ENCODE measurements at places on chromosomes 13 and 19.
A peak's percentile ranks its signal among the peaks of the same experiment; 100 is the strongest.

GRCh38 chr19:3790209-3790734 lies 4.1 kb upstream of the MATK start:
- no peak for DNase-seq

- DNase-seq: no peak
These were observed 216.7 kb downstream of the TUBA3C start for GRCh38 chr13:18964942-18965341.

DNA sequence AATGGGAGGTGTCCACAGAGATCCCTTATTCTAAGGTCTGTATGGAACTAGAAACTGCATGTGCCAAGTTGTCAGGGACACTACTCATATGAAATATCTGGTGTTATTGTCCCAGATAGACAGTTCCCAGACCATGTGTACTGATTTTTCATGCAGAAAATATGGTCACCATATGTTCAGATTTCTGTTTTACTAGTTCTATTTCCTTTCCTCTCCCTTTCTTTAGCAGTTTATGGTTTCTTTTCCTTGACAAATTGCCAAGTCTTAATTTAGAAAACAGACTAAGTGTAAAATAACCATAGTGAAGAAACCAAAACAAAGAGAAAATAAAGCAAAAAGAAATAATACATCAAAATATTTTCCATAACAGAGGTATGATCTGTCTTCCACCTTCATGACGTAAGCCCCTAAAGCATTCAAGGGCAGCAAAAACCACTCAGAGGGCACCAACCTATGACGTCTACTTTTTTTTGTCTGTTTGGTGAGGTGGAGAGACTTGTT lies 248.5 kb downstream of the KCTD12 start:
- no peak for DNase-seq

DNA sequence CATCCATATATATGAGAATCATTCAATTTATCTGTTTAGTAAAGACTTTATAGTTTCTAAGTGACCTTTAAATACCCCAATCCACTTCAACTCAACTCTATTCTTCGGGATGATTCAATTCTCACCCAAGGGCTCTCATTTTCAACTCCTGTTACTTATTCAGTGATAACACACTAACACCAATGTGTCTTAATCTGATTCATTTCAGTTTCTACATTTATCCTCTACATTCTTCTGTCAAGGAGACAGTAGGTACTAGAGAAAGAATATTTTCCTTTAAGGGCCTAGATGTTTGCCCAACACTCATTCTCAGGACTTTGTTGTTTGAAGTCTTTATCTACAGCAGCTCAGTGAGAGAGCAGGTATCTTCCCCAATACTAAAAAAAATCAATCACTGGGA lies 7.1 kb downstream of the ARGLU1 start:
- no peak for DNase-seq

DNA sequence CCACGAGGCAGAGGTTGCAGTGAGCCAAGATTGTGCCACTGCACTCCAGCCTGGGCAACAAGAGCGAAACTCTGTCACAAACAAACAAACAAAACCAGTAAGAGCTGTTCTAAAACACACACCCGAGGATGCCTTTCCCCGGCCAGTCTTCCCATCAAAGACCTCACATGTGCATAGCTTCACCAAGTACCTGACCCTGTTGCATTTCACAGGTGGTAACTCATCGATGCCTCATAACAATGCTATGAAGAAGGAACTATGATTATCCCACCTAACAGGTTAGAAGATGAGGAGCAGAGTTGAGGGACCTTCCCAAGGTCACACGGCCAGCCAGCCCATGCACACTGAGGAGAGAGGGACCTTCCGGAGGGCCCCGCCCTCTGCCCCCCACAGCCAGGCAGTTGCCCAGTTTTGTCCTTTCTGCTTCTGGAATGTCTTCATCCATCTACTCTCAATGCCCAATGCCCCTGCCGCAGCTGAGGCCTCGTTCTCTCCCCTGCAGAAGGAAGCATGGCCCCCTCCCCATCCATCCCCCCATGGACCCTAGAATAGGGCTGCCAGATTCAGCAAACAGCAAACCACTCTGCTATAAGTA lies 16.8 kb upstream of the LENG8 start:
- DNase-seq: no peak

- peak; percentile 60 for DNase-seq
These were observed 12.7 kb downstream of the SGTA start for GRCh38 chr19:2770055-2771013.

DNA sequence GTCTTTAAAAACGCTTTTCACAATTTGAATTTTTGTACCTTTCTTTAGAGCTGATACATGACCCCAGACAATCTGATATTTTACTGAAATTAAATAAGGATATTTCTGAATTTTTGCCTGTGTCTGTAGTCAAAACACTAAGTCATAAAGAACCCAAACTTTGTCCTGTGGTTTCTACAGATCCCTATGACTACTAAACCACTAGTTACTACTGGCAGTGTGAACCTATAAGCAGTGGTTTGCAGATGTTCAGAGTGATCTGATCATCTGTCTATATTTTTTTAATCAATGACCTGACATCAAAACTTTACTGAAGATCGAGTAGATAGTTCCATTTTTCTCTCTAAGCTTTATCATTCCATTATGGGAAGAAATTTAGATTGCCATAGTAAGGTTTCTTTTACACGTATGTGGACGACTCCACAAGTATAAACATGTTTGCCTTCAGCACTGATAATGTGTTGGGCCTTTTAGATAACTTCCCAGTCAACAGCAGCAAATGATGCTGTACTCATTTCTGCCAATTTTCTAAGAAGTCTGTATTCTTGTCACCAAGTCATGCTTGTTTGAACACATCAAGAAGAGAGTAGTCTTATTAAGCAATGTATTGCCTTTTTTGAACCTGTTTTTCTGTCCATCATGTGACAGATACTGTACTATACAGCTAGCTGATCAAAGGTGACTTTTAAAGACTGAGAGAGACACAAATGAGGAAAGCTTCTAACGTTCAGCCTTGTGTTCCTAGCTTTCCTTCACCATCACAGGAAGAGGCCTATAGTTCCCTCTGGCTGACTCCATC lies 21.8 kb downstream of the POLR1D start:
- no peak for DNase-seq

GRCh38 chr13:25280396-25280795 lies 6.9 kb downstream of the MTMR6 start:
- DNase-seq: no peak

DNA sequence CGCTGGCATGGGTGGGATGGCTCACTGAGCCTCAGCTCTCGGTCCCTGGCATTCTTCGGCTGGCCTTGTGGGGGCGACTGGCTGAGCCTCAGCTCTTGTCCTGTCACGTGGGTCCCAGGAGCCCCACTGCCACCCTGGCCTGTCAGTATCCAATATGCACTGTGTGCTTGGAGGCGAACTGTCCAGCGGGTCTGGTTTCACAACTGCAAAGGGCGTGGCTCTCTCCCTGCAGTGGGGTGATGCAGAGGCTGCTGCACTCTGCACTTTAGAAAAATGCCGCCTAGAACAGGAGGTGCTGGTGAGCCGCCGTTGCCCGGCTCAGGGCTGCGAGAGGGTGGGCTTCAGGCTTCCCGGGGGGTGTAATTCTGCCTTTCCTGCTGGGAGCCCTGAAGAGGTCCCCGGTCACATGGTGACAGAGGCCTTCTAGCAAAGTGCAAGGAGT lies 17.0 kb upstream of the TMEM255B start:
- peak; percentile 58 for DNase-seq

- DNase-seq: no peak
These were observed 1120.7 kb downstream of the DIAPH3 start for GRCh38 chr13:59043016-59043415.

DNA sequence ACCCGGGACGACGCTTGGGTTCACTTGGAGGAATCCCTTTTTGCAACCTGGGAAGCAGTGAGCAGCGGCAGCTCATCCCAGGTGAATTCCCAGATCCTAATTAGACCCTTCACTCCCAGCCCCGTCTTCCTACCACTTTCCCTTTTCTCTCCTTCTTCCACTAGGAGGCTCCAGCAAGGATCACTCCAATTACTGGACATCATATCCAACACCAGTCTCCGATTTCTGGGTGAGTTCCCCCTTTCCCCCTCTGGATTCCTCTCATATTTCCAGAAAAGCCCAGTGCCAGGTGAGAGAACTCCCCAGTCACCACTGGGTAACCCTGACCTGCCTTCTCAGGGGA lies 17.1 kb upstream of the ZSCAN4 start:
- no peak for DNase-seq

GRCh38 chr19:18669524-18669817 lies 14.0 kb upstream of the CRTC1 start:
- DNase-seq: no peak

DNA sequence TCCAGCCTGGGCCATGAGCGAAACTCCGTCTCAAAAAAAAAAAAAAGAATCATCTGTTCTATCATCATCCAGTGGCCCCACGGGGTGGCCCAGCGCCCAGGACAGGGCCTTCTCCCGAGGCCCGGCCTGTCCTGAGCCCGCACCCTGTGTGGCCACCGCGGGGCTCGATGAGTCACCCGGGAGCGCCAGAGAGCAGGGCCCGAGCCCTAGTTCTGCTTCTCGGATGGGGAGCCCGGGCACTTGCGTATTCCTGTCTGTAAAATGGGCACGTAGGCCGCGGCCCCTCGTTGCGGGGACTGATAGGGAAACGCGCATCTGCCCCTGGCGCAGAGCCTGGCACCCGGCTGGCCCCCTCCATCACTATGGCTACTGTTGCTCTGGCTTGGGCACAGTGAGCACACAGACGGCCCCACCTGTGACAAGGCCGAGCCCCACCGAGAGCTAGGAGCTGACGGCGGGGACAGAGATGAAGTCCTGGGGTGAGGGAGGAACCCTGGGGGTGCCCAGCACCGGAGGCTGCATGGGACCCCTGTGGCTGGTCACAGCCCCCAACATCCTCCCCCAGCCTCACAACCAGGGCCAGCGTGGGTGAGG lies 21.3 kb upstream of the UQCR11 start:
- no peak for DNase-seq

DNA sequence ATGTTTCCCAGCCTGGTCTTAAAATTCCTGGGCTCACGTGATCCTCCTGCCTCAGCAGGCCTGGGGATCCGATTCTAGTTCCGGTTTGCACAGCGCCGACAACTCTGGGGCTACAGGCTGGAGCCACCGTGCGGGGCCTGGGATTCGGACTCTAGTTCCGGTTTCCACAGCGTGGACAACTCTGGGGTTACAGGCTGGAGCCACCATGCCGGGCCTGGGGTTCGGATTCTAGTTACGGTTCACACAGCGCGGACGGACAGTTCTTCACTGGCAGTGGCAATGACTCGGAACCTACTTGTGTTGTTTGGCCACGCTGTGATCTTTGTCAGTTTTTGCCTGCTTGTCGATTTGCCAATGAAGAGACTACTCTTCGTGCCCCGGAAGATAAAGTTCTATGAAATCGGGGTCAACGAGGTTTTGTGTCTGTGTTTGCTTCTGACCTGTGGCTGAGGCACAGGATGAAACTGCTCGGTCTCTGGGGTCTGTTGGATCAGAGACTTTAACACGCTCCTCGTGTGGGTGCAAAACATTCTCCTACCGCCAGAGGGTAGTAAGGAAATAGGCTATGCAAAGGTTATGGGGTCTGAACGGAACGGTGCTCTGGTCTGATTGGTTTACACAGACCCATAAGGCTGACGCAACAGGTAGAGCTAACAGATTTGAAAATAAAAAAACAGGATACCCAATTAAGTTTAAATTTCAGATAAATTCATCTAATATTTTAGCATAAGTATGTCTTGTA lies 12.1 kb upstream of the ZSCAN1 start:
- peak; percentile 75 for DNase-seq

DNA sequence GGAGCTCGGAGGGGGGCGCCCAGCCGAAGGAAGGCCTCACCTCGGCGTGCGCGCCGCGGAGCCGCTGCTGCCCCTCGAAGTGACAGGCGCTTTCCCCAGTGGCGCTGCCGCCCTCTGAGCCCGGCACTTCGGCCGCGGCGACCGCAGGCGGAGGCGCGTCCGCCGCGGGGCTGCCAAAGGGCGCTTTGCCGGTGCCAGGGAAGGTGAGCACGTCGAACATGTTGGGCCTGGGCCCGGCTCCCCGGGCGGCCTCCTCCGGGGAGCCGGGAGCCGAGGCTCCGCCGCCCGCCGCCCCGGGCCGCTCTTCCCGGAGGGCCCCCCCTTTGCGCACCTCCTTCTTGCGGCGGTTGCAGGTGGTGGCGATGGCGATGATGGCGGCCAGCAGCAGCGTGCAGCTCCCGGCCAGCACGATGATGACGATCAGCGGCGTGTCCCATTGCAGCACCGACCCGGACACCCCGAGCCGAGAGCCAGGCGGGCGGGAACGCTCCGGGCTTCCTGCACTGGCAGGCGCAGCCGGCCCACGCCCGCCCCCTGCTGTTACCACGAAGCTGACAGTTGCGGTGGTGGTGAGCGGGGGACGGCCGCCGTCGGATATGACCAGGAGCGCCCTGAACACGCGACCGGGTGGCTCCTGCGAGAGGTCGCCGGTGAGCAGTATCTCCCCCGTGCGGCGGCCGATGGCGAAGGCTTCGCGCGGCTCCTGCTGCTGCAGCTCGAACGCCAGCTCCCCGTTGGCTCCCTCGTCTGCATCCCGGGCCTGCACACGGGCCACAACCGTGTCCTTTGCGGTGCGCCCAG lies 2.5 kb downstream of the PCDH8 start:
- DNase-seq: peak; percentile 72

GRCh38 chr19:55384920-55385723 lies 610 bp upstream of the RPL28 start:
- peak; percentile 92 for DNase-seq

DNA sequence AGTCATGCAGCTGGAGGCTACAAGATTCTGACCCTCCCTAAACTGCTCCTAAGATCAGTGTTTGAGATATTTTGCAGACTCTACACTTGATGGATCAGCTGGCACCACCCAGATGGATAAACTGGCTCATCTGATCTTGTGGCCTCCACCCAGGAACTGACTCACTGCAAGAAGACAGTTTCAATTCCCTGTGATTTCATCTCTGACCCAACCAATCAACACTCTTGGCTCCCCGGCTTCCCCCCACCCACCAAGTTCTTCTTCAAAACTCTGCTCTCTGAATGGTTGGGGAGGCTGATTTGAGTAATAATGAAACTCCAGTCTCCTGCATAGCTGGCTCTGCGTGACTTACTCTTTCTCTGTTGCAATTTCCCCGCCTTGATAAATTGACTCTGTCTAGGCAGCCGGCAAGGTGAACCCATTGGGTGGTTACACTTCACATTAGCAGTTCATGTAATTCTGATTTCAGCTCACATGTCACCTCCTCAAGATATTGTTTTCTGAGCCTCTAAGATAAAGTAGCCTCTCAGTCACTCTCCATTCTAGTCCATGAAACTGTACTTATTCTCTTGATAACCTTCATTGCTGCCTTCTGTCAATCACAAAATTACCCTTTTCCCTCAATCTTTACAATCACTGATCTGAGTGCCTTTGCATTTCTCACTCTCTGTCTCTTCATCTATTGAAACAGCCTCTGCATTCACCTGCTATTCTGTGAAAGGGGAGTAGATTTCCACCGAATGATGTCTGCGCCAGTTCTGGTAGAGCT lies 9.9 kb upstream of the FPR3 start:
- no peak for DNase-seq

- no peak for DNase-seq
These were observed 203.0 kb downstream of the POSTN start for GRCh38 chr13:37395544-37395943.

GRCh38 chr19:1066251-1066747 lies 668 bp upstream of the ARHGAP45 start:
- DNase-seq: no peak

Measured in D341Med (cell line).